ENCODE measurements at places on chromosomes 6 and 20. TPM values are rescaled to one million over a fixed set of nuclear protein-coding genes. Genes with fewer than 3 reads are reported as not detected.

The BTN1A1 gene
- total RNA-seq = 1.6 TPM

GRCh38 chr20:59988141-59988540 lies 29.9 kb downstream of the CDH26 start:
- DNase-seq = no peak

DNA sequence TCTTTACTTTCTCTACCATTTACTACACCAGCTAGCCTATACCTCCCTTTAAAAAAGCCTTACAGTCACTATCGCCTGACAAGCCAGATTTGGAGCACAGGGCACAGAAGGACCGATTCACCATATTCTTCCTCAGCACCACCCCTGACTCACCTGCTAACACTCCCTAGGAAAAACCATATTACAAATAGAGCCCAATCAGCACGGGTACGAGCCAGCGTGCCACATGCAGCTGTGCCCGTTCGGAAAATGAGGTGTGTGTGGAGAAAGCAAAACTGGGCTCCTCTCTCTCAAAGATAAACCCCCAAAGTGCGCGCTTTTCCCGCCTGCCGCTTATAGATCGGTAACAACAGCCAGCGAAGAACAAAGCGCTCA lies 1.2 kb downstream of the SYNCRIP start:
- no peak for DNase-seq

The NOX3 gene
- total RNA-seq = not detected

GRCh38 chr6:35044761-35045421 lies 96.2 kb downstream of the TCP11 start:
- DNase-seq = no peak

DNA sequence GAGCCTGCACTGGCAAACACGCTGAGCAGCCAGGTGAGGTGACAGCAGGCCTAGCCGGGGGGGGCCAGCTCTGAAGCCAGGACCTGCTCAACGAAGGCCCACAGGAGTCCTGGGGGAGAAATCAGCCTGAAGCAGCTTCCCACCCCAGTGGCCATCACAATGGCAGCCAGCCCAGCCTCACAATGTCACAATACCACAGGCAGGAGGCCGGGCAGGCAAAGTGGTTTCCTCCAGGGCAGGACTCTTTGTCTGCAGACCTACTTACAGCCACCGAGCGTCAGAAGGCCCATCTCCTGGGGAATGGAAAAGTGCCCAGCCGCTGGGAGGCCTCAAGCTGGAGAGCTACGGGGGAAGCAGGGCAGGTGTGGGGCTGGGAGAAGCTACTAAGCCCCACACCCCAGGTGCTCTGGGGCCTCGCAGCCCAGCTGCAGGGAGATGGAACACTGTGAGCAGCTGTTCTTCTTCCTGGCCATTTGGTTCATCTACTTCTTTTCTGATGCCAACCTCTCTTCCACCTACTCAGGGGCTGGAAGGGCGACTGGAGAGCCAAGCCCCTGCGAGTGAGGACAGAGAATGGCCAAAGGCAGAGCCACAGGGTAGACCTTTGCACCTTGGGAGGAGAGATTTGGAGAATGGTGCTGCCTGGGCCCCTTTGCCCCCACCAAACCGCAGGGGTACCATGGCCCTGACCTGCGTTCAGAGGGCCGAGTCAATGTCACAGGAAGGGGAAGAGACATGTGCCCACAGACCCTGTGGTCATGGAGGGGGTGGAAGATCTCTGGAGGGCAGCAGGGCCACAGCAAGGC lies 22.3 kb upstream of the AVP start:
- no peak for DNase-seq

Measured in progenitor cell of endocrine pancreas (in vitro differentiated cells).